ENCODE measurements at places on chromosomes 4 and X. TPM values are rescaled to one million over a fixed set of nuclear protein-coding genes. Genes with fewer than 3 reads are reported as not detected.
A peak's percentile ranks its signal among the peaks of the same experiment; 100 is the strongest.

GRCh38 chr4:14196131-14196530 is 568.6 kb upstream of the BOD1L1 start:
- peak; percentile 58 for DNase-seq

DNA sequence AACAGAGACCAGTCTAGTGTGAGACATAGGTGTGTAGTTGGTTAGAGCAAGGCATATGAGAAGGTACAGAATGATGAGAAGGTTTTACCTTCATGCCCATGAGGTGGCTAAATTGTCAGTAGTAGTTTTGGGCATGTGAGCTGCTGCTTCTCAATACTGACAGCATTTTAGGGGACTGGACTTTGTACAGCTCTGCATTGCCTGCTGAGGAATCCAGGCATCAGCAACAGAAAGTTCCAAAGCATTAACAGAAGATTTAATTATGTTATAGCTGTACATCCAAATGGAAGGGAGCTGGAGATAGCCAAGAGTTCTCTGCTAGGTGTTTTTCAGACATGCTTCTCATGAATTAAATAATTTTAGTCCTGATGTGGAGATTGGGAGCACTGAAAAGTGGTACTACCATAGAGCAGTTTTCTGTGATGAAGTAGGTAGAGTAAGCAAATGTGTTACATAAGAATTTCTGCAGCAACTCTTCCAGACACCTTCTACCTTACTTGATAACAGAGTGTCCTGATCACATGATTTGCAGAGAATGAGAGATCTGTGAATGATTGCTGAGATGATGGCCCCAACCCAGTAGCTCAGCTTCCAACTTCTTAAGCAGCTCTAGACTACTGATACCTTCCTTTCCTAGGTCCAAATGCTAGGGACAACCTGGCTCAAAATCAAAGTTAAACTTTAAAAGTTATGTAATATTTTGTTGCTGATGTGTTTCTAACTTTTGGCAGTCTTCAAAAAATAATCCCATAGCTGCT is 30.4 kb downstream of the FNIP2 start:
- DNase-seq, result no peak

DNA sequence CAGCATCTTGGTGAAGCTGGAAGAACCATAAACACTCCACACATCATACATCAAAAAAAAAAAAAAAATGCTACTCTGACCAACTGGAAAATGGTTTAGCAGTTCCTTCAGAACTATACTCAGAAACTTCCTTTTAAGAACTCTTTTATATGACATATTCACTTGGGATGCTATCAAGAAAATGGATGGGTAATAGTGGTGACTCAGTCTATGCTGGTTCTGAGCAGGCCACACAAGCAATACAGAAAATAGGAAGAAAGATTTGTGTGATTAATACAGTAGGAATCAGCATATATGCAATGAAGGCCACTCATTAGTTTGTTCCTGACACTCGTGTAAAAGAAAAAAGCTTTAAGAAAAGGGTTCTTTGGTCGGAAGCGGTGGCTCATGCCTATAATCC is 123.5 kb upstream of the FAT4 start:
- no peak for DNase-seq

- no peak for DNase-seq
Observed at GRCh38 chr4:107896158-107896645, 35.1 kb upstream of the CYP2U1 start.

GRCh38 chrX:101693476-101693875 is 33.8 kb upstream of the ARMCX2 start:
- no peak for DNase-seq

- DNase-seq, result no peak
Observed at GRCh38 chr4:148025981-148026380, 294.1 kb downstream of the ARHGAP10 start.

DNA sequence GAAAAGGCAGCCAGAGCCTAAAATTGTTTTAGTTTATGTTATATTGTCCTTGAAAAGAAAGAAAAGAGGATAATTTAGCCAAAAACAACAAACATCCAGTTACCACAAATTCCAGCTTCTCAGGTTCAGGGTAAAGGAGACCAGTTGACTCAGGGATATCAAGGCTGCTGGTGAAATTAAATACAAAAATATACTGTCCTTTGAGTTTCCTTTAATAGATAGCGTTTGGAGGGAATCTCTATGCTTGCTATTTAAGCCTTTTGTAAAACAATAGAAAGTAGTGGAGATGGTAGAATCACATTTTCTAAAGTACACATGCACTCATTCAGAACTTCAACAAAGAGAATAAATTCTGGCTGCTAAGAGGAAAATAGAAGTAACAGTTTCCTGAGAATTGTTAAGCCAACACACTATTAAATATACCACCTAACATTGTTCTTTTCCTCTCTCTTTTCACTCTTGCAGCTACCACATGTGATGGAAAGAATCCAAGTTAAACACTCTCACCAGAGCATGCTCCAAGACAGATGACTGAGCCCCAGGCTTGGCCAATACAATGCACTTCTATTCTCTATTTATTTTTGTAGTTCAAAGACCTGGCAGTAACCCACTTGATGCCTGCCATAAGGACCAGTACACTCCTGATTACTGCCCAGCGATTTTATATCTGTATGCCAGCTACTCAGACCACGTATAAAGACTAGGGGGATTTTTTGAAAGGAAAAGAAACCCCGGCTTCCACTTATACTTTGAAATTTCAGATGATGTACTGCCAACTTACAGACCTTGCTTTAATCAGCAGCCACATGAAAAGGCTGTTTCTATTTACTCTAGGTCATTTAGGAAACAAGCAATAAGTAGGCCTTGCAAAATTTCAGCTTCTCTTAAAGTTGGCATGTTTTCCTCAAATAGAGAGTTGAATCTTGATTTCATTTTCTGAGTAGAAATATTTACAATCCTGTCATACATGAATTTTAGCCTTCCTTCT is 756.9 kb downstream of the FAT4 start:
- DNase-seq, result no peak

DNA sequence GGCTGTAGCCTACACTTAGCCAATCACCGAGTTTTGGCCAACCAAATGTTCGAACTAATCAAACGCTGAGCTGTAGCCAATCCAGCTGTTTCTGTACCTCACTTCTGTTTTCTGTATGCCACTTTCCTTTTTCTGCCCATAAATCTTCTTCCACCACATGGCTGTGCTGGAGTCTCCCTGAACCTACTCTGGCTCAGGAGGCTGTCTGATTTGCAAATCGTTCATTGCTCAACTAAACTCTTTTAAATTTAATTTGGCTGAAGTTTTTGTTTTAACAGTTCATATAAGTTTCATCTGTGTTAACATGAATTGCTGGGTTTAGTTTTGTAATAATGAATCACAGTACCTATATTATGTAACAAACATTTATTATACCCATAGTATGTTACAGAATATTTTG is 160.7 kb upstream of the PCDH7 start:
- DNase-seq, result no peak

- no peak for DNase-seq
Observed at GRCh38 chr4:183467246-183467645, 22.8 kb downstream of the CDKN2AIP start.

DNA sequence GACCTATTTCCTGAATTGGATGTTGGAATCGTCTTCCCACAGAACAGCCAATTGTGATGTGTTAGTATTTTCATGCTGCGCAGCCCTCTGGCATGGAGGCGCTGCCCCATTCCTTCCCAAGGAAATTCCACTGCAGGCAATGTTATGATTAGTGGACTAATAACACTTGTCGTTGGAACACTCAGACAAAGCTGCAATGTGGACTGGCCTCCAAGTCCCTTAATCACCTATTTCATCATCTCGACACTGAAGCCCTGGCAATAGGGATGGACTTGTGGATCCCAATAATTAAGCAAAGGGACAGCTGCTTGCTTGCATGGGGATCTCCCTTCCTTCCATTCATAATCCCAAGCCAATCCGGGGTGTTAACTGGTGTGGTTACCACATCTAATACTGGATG is 78.8 kb upstream of the PLAC1 start:
- DNase-seq, result no peak

- DNase-seq, result no peak
Observed at GRCh38 chr4:11483046-11483445, 54.4 kb upstream of the HS3ST1 start.

DNA sequence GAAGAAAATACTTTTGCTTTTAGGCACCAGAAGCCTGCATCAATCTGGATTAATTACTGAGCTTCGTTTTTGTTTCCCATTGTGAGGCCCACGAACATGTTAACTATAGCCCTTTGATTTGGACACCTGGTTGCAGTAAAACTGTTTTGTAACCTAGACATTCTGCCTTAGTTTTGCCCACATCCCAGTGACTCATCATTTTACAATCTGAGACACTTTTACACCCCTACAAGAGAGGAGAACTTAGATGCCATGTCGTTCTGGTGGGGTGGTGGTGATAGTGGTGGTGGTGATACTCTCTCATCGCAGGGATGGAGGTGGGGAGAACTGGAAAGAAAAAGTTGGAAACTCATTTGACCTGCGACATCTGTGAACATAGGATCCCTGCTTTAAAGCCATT is 1257.2 kb downstream of the ADGRL3 start:
- no peak for DNase-seq

- DNase-seq, result peak; percentile 58
Observed at GRCh38 chrX:31266203-31267076, 194.6 kb upstream of the FTHL17 start.

GRCh38 chr4:76726176-76726575 is 171.8 kb downstream of the SOWAHB start:
- DNase-seq, result no peak

GRCh38 chrX:31604629-31605221 is 532.9 kb upstream of the FTHL17 start:
- DNase-seq, result no peak

DNA sequence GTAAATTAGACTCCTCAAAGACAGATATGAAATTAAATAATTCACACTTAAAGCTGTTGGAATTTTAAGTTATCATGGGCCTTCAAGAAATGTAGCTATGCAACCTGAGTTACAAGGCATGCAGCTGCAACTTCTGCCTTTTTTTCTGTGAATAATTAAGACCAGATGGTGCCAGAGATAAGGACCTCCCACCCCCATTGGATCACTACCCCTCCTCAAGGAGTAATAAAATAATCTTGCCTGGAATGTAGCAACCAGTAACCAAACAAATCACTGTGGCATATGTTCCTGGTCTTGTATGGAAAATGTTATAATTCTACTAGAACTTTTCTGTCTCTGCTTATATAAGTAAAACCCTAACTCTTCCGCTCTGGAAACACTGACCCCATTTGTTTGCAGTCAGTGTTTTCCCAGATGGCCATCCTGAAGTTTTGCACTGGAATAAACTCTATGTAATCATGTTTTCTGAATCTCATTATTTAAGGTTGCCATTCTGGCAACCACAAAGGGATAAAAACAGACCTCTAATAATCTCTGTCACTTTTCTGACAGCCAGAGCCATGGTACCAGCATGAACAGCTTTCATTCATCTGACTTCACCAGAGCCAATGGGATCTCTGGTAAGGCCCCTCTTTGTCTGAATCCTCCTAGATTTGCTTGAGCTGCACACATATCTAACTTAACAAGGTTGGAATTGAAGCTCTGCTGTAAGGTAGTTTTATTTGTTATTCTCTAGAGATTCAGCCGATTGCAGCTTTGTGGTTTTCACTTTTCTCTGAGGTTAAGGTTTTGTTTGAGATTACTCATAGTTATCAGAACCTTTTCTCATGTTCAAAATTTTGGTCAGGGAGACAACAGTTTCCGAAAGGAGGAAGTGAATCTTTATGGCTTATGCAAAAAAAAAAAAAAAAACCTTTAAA is 274.6 kb downstream of the NAF1 start:
- DNase-seq, result no peak

OFD1 gene
- total RNA-seq, result 36.0 TPM

DACH2 gene
- 1.0 TPM for total RNA-seq

DSPP gene
- not detected for total RNA-seq

XK gene
- total RNA-seq, result 0.85 TPM

VEGFD gene
- total RNA-seq, result not detected

CCDC158 gene
- 0.09 TPM for total RNA-seq
